IPS DF 6.9 (cell line): ENCODE measurements at places on chromosomes 4 and X.

DNA sequence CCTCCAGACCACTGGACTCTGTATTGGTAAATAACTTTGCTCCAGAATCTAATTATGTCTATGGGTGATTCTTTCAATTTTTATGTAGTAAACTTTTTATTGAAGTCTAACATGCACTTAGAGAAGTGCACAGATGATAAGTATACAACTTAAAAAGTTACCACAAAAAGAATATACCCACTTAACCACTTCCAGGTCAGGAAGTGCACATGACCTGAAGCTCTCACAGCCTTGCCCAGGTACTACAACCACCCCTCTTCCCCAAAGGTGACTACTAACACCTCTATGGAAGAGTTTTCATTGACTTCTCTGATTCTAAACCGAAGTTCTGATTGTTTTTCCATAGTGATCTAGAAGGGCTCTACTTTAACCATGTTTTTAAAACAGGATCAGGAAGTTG lies 43.6 kb upstream of the SPRY1 start:
- no peak for DNase-seq

- DNase-seq, result no peak
Measured at GRCh38 chr4:6962211-6963041, 52.8 kb downstream of the TBC1D14 start.

GRCh38 chr4:123265443-123265842 lies 131.2 kb upstream of the SPRY1 start:
- no peak for DNase-seq

- DNase-seq, result no peak
Measured at GRCh38 chr4:145951931-145952330, 13.3 kb upstream of the ZNF827 start.

DNA sequence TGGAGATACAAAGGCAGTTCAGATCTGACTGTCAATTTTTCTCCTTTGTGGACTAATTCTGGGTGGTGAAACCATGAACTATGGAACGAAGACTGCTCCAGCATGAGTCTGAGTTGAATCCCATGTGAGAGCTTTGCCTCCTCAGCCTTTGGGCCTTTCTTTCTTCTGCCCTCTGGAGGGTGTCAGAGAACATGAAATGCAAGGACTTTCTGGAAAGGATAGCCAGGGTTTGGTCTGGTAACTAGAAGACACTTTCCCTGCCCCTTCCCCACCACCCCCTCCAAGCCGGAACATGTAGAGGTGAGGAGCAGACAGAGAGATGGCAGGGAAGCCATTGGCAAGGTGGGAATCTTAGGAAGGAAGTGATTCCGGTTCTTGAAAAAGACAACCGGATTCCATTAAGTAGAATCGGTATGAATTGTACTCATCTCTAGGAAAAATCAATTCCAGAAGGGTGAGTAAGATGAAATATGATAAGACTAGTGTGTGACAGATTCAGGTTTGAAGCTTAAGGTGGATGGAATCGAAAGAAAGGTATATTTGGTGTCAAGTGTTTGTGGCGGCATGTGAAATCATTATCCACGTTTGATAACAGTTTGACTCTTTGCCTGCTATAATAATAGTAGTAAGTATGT lies 19.0 kb downstream of the FHL1 start:
- DNase-seq, result no peak

DNA sequence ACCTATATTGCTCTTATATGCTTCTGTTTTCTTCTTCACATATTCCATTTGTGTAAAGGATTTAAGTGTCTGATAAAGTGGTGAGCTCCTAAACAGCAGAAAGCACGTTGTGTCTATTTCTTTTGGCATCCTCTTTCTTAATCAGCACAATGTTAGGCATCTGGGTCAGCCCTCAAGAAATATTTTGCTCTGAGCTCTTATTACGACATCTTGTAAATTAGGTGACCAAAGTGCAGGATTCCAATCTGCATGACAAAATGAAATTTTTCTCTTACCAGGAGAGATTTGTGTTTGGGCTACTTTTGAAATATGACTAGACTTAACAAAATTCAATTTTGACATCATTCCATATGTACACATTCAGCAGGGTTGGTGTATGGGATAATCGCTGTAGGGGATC lies 210.0 kb upstream of the IGFBP7 start:
- DNase-seq, result no peak

- DNase-seq, result no peak
Measured at GRCh38 chrX:68834371-68835103, 5.7 kb downstream of the EFNB1 start.

DNA sequence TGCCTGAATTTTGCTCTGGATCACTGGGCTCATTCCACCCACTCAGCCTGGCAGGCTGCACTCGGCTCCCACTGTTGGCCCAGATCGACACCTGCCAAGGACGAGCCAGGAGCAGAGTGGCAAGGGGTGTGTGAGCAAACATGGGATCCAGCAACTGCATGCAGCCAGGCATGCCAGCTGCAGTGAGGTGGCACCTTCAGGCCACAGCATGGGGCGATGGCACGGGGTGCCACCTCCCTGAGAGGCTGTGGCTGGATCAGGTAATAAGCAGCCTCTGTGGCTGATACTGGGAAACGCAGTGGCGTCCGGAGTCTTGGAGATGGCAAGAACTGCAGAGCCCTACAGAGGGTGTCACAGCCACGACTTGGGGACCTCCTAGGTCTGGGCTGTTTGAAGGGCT lies 244.5 kb upstream of the FSTL5 start:
- DNase-seq, result no peak

- no peak for DNase-seq
Measured at GRCh38 chrX:17547658-17548057, 172.7 kb downstream of the NHS start.

- no peak for DNase-seq
Measured at GRCh38 chr4:87270825-87271224, 50.4 kb upstream of the KLHL8 start.

GRCh38 chrX:22109442-22109841 lies 77.3 kb downstream of the PHEX start:
- DNase-seq, result no peak

DNA sequence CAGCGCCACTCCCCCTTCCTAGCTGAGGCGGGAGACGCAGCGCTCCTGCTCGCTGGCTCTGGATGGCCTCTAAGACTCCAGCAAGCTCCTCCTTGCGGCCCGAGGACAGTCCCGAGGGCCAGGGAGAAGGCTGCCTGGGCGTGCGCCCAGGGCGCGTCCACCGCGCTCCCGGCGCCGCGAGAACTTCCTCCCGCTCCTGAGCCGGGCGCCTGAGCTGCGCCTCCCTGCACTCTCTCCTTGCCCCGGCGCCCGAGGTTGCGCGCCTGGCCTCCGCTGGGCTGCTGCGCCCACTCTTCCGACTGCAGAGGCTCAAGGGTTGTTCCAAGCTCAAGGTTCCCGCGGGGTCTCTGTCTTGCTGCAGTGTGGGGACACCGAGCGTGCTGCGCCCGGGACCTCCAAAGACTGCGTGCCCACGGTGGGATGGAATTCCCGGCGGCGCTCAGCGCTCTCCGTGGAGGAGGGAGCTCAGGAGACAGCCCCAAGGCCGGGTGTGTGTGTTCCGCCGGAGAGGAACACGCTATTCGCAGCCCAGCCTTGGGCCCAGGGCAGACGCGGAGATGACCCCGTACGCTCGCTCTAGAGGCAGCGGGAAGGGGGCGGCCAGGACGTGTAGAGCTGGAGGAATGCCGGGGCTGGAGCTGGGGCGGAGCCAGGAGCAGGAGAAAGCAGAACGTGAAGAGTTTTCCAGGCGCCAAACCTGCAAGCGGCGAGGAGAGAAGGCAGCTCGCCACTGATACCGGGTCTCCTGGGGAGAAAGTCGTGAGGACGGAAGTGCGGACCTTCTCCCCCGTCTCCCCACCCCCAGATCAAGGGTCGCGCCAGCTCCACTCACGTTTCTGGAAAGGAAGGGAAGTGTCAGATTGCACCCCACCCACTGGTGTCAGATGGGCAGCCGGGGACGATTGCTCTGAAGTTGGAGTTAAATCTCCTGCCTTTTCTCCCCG lies at the start of gene ARHGAP6:
Gene ARHGAP6 (minus strand): TSS at position 753 of the 944 bp plus-strand sequence. CDS start 1,092 bp downstream, outside the sequence.
- DNase-seq, result no peak

GRCh38 chrX:136321532-136321931 lies 20.8 kb downstream of the ADGRG4 start:
- no peak for DNase-seq

DNA sequence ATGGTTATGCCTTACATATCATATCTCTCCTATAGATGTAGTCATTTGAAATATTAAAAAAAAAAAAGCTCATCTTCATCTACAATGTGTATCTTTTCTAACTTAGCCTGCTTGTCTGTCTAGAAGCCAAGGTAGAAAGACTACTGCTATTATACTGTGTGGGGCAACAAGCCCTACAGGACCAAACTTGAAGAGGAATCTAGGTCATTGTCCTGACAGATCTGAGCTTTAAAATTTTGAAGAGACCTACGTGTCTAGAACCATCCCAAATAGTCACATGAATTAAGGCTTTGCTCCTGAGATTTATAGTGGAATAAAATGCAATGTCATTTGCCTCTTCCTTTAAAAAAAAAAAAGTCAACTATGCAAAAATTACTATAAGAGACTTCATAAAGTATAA lies 95.8 kb downstream of the PALLD start:
- DNase-seq, result no peak

- DNase-seq, result no peak
Measured at GRCh38 chr4:69995526-69996016, at the start of gene STATH. STATH (plus strand) TSS chr4:69995966; CDS start chr4:69998438, 2,472 bp downstream.

GRCh38 chr4:125760201-125760819 lies 445.6 kb downstream of the FAT4 start:
- DNase-seq, result no peak

DNA sequence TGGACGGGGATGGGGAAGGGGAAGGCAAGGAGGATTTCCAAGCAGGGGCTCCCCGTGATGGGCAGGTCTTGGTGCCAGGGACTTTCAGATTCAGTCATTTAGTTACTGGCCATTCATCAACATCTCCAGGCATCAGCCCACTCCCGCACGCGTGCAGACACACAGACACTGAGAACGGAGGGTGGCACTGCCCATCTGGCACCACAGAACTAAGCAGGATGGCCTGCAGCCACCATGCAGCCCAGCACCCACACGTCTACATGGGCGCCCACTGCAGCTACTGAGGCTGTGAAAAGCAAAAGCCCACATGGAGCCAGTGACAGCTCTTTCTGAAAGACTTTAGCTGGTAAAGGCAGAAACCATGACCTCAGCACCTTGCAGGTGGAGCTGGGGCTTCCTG lies 176.1 kb upstream of the PSAPL1 start:
- DNase-seq, result no peak

DNA sequence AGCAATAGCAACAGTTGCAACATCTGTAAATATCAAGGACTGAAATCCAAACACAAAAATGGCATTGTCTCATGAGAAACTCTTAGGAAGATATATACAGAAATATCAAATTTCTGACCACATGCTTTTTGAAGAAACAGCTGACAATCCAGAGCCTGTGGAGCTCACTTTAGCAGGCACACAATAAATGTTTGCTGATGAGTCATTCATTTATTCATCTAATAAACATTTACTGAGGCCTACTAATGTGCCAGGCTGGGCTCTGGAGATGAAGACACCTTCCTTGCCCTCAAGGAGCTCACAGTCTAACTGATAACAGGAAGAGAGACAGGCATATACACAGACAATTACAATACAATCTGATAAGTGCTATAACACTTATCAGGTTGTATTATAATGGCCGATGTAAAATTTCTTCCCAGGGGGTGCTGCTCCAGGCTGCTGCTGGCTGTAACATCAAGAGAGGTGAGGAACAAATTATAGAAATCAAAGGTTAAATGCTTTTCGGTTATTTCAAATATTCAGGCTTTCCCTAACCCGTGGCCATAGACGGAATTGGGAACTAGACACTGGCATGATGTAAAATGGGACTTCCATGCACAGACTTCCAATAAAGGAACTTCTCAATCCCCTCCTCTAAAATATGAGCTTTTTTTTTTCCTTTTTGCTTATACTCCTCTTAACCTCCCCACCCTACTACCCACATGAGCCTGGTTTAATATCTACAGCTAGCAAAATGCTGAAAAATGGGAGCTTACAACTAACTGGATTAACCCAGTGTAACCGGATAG lies 16.8 kb upstream of the ZCCHC13 start:
- DNase-seq, result no peak

DNA sequence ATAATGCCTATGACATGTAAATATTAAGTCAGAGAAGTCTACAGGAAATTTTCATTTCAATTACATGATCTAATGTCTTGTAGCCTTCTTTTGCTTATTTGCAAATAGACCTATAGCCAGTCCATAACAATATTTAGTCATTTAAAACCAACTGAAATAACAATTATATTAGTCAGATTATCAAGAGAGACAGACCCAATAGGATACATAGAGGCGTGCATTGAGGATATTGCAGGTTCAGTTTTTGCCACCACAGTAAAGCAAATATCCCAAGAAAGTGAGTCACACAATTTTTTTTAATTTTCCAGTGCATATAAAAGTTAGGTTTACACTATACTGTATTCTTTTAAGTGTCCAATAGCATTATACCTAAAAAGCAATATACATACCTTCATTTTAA lies 349.7 kb upstream of the ATOH1 start:
- no peak for DNase-seq

- DNase-seq, result no peak
Measured at GRCh38 chrX:19799319-19800182, 87.8 kb downstream of the SH3KBP1 start.

DNA sequence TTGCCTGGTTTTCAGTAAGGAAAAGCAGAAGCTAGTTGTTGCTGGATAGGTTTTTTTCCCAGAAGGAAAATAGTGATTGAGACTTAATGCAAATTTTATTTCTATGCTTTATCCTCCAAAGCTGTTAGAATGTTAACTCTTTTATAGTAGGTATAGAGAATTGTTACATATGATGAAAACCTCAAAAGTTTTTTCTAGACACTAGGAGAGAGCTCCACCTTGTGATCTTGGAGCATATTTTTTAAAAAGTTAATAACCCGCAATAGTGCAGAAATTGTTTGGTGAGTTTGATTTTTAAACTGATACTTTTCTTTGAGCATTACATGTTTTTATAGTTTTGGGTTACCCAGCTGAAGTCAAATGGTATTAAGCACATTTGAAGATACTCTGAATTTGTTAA lies 56.5 kb downstream of the STAG2 start:
- DNase-seq, result no peak

GRCh38 chrX:21176921-21177571 lies 197.2 kb upstream of the CNKSR2 start:
- no peak for DNase-seq

- no peak for DNase-seq
Measured at GRCh38 chr4:124321364-124321763, 391.2 kb downstream of the ANKRD50 start.

DNA sequence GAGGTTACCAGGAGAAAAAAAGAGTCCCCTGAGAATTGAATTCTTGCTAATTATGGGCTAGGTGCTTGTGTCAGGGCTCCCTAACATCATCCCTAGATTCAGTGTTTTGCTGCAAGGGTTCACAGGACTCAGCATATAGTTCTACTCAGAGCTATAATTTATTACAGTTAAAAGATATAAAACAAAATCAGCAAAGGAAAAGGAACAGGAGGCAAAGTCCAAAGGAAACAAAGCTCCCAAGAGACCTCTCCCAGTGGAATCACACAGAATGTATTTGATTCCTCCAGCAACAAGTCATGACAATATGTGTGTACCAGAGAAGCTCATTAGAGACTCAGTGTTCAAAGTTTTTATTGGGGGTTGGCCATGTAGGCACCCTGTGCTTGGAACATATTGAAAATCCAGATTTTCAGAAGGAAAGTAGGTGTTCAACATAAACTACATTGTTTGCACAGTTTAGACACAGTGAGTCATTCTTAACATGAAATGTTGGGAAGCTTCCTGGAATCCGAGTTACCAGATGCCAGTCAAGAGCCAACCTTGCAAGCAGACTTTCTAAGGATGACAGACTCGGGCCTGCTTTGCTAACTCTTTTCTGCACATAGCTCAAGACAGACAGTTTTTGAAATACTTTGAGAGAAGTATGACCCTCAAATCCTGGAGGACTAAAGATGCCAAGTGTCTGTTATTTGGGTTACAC lies 311.3 kb upstream of the EMCN start:
- no peak for DNase-seq
